Colonic mucosa (tissue), 4 donors: ENCODE measurements at places on chromosomes 12 and 14. TPM values are rescaled to one million over a fixed set of nuclear protein-coding genes. Genes with fewer than 3 reads are reported as not detected.

- DNase-seq: no peak
Observed at GRCh38 chr12:62135553-62136200, 124.5 kb upstream of the USP15 start.

NANOG gene
- not detected for total RNA-seq

DNA sequence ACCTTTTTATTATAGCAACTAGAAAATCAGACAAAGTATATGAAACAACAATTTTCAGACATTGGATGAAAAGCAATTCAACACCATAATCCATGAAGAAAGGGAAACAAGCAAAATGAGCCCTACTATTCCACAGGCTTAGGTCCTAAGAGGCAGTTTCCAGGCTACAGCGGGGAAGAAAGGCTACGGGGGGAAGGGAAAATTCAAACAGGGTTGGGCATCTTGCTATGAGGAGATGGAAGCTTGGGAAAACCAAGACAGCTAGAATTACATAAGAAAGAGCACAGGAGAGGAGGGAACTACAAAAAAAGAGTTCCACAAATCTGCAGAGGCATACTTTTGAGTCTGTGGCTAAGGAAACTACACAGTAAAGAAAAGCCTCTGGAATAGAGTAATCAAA, 356.0 kb upstream of the CLEC14A start:
- DNase-seq: no peak

PLA2G1B gene
- total RNA-seq: 5.0 TPM

BDKRB1 gene
- total RNA-seq: 5.5 TPM

DNA sequence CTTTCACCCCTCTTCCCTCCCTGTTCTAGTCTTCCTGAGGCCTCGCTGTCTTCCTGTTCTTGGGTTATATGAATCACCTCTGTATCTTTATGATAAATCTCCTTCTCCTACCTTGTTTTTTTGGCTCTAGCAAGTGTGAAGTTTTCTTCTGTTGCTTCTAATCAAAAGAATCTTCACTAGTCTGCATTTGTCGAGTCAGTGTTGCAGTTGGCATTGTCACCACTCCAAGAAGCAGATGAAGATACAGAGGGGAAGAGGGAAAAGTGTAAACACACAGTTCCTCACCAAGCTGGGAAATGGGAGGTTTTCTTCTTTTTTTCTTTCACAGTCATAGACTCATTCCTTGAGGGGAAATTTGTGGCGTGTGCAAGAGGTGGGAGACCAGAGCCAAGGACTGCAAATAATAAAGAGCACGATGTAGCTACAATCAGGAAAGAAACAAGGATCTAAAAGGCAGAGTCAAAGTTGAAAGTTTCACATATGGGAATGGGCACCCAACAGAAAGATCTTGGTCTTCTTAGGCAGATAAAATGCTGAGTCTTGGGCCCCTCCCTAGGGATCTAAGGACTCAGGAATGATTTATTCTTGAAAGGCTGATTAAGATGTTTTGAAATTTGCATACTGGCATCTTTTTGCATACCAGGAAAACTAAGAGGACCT, 22.2 kb upstream of the PRICKLE1 start:
- DNase-seq: no peak
